ENCODE measurements at places on chromosomes 1 and 21. TPM values are rescaled to one million over a fixed set of nuclear protein-coding genes. Genes with fewer than 3 reads are reported as not detected.

ELF3 gene
- total RNA-seq, result 9.8 TPM

DNA sequence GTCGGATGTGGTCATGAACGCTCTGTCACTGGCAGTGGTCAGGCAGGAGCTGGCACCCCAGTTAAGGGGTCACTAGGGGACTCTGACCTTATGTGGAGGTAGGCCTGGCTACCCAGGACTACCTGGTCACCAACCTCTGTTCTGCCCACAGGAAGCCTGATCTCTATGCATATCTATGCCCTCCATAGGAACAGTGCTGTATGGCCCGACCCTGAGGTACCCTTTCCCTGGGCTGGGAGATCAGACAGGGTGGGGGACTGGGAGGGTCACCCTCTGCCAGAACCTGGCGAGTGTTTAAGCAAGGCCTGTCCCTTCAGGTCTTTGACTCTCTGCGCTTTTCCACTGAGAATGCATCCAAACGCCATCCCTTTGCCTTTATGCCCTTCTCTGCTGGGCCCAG lies 19.0 kb downstream of the CYP4B1 start:
- DNase-seq, result peak; percentile 36

GRCh38 chr1:212504171-212504803 lies 71.6 kb downstream of the NENF start:
- no peak for DNase-seq

VHLL gene
- not detected for total RNA-seq

LEMD1 gene
- not detected for total RNA-seq

KCNK2 gene
- 3.4 TPM for total RNA-seq

DNA sequence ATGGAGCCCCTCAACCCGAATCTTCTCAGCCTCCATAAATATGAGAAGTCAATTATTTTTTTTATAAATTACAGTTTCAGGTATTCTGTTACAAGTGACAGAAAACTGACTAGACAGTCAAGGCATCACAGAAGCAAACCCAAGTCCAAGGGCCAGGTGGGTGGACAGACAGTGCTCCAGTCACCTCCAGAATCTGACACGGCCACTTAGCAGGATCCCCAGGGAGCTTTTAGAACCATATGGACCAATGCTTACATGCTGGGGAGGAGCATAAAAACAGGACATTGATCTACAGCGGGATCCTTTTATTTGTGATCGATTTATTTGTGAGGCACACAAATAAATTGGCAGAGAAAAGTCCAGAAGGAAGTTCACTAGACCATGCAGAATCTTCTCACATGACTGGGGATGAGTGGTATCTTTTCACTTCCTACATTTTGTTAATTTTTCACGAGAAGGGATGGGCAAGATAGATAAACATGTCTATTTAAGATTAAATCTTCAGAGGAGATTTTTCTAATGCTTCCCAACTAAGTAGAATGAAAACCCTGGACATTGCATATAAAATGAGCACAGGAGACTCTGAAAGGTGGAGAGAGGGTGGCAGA lies 15.0 kb downstream of the ZNF496 start:
- no peak for DNase-seq

All from lower leg skin (tissue), 4 donors.